ENCODE measurements at places on chromosomes 5 and 9.

- DNase-seq, result no peak
Observed at GRCh38 chr9:96484521-96484931, 34.6 kb downstream of the HABP4 start.

DNA sequence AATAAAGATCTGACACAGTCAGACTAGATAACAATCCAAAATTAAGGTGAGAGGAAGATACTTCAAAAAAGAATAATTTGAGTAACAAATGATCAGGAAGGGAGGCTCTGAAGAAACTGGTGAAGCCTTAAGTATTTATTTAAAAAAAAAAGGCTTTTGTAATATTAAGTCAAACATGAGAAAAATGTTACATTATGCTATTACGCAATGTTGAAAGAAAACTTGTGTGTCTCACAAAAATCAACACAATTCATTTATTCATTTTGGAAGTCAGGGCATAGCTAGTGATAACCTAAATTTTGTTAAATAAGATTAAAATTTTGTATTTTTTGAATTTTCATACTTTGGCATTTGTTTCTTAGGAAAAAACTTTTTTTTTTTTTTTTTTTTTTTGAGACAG, 28.2 kb downstream of the WDR41 start:
- no peak for DNase-seq

DNA sequence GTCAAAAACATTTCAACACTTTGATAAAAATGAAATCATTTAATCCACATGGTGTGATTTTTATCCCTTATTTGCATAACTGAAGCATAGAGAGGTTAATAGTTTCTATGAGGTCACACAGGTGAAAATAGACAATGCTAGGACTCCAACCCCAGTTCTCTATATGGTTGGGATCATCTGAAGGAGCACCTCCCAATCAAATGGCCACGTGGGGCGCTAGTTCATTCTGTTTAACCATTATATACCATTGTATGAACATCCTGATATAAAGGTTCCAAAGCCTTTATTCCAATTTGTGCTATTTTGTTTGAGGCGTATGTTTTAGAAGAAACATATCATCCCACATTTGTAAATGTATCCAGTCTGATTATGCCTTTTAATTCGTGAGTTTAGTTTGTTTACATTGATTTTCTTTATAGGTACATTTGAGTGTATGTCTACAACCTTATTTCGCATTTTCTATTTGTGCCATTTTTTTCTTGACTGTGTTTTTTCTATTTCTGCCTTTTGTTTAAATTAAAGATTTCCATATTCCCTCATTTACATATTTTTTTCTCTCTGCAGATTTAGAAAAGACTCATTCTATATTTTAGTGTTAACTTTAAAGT, 1092.0 kb downstream of the MAT2B start:
- no peak for DNase-seq

DNA sequence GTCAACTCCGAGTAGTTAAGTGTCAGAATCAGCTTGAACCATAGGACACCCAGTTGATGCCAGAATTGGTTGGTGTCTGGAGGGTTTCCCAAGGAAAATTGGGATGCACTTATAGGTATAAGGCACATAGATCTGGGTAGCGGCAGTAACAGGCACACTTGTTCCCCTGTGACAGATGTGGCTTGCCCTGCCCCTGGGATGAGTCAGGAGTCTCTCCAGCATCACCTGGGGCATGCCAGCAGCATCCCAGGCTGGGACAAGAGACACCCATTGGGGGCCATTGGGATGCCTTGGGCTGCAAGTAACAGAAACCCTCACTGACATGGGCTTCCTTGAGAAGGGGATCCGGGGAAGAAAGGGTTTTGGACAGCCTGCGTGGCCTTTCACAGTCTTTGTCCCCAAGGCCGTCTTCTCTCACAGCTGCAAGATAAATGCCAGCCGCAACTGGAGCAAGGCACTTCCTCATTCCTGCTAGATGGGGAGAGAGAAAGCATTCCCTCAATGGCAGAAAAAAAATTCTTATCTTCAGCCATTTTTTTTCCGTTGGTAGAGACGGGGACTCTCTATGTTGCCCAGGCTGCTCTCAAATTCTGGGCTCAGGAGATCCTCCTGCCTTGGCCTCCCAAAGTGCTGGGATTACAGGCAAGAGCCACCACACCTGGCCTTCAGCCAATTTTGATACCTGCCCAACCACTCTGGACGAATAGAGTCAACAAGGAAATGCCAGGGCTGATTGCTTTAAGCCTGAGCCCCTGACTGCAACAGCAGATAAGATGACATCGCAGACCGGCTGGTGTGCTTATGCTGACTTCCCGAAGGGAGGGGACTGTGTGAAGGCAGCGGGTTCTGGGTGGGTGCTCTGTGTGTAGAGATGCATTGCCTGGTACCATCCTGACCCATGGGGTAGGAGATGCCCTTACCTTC, 13.3 kb upstream of the RNF130 start:
- DNase-seq, result no peak

- no peak for DNase-seq
Observed at GRCh38 chr5:168047043-168047668, 244.3 kb upstream of the WWC1 start.

- DNase-seq, result no peak
Observed at GRCh38 chr9:28056466-28056865, 483.2 kb upstream of the C9orf72 start.

- no peak for DNase-seq
Observed at GRCh38 chr5:106303911-106304310, 1366.8 kb downstream of the EFNA5 start.

GRCh38 chr5:103347716-103348423, 89.3 kb downstream of the MACIR start:
- no peak for DNase-seq

DNA sequence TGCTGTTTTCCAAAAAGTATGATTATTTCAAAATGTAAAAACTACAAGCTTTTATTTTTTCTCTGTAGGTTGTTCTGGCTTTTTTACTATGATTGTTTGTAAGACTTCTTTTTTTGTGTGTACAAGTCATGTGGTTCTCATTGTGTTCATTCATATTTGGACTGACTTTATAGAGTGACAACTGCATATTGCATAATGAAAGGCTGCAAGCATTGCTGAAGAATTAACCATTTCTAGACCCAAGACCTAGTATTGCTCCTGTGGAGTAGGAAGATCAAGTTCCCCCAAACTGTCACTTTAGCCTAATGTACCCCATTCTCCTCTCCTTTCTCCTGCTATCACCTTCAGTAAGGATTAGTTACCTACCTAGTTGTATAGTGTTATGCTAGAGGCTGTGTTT, 10.0 kb downstream of the MAP1B start:
- no peak for DNase-seq

- no peak for DNase-seq
Observed at GRCh38 chr9:128093011-128093410, 25.0 kb downstream of the SLC25A25 start.

DNA sequence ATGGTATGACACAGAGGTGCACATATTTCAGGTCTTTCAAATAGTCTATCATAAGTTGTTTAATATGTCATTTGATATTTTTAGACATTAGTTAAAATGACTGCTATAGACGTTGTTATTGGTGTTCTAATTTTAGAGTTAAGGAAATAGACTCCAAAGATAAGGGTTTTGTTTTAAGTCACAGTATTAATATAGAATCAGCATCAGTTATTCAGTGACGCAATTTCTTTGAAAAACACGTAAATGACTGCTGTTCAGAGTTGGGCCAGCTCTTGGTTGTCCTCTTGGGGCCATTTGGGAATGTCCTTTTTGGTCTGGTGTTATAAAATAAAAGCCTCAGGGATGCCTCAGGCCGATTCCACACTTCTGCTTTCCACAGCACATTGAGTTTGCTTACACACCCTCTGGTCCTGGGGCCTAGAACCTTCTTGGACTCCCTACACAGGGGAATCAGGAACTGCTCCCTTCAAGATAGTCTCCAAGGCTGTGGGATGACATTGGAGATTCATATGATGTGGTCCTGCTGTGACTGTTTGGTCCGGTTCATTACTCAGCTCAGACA, 14.3 kb downstream of the OTULIN start:
- DNase-seq, result no peak

DNA sequence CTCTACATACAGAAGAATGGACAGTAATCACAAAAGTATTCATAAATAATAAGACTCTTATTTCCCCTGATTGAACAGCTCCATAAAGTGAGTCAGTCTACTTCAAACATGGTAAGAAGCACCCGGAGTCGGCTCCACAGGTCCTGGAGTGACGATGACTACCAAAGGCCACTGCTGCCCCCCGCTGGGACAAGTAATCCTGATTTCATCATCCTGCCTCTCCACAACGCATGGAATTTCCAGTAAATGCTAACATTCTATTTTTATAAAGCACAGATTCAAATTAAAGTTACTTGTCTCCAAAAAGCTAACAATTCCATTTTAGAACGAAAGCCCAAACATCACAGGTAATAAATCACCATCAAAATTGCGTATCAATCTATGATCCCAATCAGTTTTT, 16.2 kb downstream of the ATPSCKMT start:
- no peak for DNase-seq

DNA sequence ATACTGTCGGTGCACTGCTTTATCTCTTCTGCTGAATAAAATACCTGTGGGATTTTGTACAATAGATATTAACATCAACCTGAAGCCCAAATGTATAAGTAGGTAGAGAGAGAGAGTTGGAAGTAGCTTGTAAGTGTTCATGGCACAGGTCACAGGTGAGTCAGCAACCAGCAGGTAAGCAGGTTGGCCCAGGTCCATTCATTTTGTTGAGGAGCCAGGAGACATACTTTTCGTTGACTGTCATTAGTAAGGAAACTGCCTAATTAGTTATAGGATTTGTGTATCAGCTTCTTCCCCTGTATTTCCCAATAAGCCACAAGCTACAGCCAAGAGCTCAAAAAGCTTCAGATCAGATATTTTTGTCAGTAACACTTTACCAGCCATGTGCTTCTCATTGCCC, 650.8 kb downstream of the IRX1 start:
- no peak for DNase-seq

DNA sequence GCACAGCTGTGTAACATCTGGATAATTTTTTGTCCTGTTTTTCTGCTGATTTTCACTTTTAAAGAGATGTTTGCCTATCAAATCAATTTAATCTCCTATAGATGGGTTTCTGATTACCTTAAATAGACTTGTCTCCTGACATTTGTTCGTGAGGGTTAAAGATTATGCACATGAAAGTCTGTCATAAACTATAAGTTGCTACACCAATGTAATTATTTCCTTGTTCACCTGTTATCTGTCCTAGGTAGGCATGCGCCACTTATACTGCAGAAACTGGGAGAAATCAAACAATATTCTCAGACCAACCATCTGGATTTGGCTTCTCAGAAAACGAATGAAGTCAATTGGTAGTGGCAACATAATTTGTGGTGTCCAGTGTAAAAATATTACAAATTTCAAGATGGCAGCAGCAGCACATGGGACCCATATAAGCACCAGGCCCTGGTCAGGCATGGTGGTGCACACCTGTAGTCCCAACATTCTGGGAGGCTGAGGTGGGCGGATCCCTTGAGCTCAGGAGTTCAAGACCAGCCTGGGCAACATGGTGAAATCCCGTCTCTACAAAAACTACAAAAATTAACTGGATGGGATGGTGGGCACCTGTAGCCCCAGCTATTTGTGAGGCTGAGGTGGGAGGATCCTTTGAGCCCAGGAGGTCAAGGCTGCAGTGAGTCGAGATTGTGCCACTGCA, 20.3 kb downstream of the RFK start:
- DNase-seq, result no peak

DNA sequence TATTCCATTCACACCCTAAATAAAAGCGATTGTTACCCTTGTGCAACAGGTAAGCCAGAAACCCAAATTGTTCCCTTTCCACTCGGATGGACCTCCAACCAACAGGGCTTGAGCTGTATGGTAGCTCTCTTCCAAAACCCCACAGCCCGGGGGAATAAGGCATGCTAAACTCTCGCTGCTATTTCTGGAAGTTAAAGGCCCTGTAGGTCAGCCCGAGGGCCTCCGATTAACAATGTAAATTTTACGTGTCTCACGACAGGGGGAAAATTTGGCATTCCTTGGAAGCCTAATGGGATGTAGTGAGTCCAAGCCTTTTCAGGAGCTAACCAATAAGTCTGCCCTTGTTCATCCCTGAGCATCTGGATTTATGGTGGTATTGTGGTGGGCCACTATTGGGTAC, 26.0 kb downstream of the CNOT8 start:
- DNase-seq, result no peak

DNA sequence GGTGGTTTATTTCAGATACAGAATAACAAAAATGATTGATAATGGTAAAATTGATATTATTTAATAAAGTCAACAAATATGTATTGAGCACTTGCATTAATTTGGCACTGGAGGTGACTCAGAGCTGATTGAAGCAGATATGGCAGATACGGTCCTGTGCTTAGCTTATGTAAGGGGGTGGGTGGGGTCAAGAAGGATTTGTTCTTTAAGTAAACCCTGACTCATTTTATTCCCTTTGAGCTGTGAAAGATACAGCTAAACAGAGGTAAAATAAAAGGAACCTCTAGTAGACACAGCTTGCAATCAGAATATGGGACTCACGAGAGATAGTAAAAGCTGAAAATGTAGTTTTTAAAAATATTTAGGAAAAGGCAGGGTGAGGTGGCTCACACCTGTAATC, 201.3 kb upstream of the CLINT1 start:
- DNase-seq, result no peak

DNA sequence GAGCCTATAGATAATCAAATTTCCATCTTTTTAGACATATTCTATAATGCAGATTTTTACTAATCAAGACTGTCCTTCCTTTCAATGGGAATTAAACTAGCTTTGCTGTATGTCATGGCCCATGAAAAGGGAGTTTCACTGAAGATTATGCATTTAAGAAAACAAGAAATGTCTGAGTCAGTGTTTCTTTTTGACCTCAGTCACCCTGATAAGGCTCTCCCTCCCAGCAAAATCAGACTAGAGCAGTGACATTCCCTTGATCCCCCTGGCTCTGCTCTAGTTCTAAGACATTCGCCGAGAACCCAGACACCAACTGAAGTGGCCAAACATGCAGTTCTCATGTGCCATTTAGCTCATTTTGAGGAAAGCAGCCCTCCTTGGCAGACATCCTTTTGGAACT, 442.0 kb downstream of the ACTL7B start:
- DNase-seq, result no peak

- no peak for DNase-seq
Observed at GRCh38 chr9:123020796-123021195, 12.7 kb upstream of the GPR21 start.

GRCh38 chr5:82991678-82992323, 85.4 kb downstream of the TMEM167A start:
- DNase-seq, result no peak

DNA sequence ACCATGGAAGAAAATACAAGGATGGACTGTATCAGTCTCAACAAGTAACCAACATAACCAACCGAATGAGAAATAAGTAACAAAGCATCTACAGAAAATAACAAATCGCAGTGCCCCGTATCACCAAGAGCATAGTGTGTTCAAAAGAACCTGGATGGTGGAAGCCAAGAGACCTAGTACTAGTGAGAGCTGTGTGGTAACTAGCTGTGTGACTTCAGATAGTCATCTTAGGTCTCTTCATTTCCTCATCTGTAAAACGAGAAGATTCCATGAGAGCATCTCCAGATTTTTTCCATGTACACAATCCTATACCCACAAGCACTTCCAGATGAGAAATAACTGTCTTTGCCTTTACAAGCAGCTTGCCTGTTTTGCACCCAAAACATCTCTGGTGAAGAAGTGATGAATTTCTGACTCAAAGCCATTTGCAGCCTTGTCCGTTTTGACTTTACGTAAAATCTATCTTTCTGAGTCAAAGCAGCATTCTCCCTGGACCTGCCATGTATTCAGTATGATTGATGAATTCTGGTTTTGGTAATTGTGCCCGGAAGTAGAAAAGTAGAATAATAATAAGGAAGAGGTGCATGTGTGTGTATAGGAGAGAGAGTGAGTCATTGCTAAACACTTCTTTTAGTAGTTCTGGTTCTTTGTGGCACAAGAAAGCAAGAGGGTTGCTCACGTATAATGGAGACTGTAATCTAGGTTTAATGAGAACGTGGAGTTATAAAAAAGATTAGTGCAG, 41.0 kb downstream of the AOPEP start:
- DNase-seq, result no peak

Measured in activated CD8-positive, alpha-beta memory T cell treated with anti-CD3 and anti-CD28 coated beads for 1 hour (primary cell).